ENCODE measurements at places on chromosomes 3 and 15.
A peak's percentile ranks its signal among the peaks of the same experiment; 100 is the strongest.

GRCh38 chr15:83973816-83974215, 261.8 kb upstream of the GOLGA6L4 start:
- DNase-seq: no peak

DNA sequence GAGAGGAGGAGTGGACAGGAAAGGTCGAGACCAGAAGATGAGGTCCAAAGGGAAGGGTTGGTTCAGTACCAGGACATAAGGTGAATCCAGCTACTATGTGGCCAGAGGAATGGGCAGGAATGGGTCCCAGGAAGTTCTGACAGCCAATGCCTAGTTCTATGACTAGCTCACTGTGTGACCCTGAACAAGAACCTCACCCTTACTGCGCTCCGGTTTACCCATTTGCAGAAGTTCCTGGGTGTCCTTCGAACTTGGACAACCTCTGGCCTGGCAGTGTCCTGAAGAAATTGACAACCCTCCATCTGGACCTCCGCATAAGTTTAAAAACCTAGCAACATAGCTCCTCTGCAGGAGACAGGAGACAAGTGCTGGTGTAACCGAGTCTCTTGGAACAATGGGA, 12.2 kb upstream of the PSTPIP1 start:
- DNase-seq: no peak

DNA sequence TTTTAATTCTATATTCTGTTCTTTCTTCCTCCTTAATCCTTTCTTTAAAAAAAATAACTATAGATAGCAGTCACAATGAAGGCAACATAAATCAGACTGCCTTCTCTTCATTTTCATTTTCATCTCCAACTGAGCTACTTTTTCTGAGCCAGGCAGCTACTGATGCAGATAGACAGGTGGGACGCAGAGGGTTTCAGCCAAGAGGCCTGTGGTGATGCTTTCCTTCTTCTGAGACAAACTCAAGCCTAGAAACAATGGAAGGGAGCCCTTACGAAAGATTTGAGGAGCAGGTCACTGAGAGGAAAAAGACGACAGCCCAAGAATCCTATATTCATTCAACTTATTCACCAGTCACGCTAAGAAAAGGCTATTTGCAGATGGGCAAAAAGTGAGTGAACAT, 220.0 kb upstream of the MLF1 start:
- no peak for DNase-seq

- DNase-seq: no peak
Observed at GRCh38 chr3:11774296-11774877, 72.3 kb downstream of the TAMM41 start.

DNA sequence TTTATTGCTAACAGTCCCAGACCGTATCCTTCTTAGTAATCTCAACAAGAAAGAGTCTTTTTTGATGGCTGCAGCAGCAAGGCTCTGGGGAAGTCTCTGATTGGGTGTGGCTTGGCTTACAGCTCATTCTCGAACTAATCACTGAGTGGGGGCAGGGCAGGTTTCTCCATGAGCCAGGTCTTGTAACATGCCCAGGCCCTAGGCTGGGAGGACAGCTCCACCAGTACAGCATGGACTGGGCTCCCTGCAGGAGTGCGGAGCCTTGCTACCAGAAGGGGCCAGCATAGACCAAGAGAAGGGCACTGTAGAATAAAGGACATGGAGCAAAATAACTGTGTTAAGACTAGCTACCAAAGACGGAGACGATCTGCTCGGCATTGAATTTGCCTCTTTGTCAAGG, 7.2 kb downstream of the CD276 start:
- no peak for DNase-seq

DNA sequence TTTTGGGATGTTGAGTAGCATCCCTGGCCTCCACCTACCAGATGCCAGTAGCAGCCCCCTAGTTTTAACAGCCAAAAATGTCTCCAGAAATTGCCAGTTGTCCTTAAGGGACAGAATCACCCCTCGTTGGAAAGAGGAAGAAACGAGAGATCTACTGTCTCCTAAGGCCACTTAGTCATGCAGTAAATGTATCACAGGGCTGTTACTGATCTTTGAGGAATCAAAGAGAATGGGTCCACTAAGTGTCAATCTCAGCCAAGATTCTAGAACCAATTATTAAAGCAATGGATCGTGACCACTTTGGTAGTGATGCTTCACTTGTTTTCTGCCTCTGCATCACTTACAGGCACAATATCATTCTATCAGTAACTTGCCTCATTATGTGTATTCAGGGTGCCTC, 26.4 kb downstream of the POLG start:
- no peak for DNase-seq

DNA sequence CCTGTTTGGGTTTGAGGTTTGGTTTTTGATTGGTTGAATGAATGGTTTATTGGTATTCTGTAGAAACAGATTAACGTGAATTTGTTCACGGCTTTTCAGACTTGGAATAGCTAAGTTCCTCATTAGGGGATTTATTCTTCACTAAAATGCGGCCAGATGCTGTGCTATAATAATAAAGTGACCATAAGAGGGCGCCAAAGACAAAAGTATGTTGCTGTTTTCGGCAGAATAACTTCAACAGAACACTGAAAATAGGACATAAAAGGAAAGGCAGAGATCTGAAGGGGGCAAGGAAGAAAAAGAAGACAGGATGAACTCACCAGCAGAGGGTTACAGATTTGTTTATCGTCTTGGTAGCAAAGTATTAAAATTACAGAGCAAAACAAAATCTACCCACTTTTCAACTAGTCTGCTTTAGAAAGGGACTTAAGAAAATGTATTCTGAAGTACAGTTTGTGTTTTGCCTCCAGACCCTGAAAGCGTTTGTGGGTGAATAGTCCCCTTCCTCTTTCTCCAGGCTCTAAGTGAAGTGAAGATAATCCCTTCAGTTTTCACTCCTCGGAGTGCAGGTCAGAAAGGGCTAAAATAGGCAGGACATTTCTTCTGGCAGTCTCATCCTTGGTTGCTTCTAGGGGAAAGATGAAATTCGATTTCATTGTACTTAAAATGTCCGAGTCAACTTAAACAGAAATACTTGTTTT, 147.6 kb downstream of the IL20RB start:
- peak; percentile 13 for DNase-seq

DNA sequence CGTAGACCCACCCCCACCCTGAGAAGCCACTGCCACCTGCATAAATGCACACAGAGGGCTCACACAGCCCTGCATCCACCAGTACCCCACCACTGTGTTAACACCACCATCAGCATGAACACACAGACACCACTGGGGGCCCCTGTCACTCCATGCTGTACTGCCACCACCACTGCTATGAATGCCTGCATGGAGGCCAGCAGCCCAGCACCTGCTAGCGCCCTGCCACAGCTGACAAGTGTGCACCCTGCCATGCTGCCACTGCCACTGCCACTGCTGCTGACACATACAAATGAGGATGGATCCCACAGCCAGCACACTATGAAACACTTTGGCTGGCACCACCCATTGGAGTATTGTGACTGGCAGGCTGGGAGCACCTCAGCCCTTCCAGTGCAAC, 361.0 kb downstream of the TAFA4 start:
- no peak for DNase-seq

- no peak for DNase-seq
Observed at GRCh38 chr3:88611826-88612326, 462.1 kb downstream of the C3orf38 start.

DNA sequence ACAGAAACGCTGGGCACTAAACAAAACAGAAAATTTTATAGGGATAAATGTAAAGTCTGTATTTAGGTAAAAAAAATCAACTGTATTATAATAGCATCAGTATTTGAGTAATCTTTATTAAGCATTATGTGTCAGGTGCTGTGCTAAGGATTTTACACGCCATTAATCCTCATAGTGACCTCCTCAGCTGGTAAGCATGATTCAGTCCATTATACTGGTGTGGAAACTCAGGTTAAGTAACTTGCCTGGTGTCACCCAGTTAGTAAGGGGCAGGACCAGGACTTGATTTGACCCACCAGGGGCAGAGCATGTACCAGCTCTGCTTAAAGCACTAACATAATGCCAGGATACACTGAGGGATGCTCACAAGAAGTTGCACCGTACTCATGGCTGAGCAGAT, 4.8 kb downstream of the MYO5C start:
- no peak for DNase-seq

GRCh38 chr3:152151216-152151876, 117.4 kb upstream of the MBNL1 start:
- no peak for DNase-seq

GRCh38 chr3:27669591-27669990, 52.5 kb downstream of the EOMES start:
- DNase-seq: no peak

GRCh38 chr3:62373714-62374333, 474 bp upstream of the FEZF2 start:
- DNase-seq: no peak

GRCh38 chr3:155747946-155748290, 3.0 kb upstream of the PLCH1 start:
- no peak for DNase-seq

- no peak for DNase-seq
Observed at GRCh38 chr3:126927846-126928245, 55.1 kb upstream of the PLXNA1 start.

- no peak for DNase-seq
Observed at GRCh38 chr3:47515864-47516319, 2.4 kb upstream of the ELP6 start.

DNA sequence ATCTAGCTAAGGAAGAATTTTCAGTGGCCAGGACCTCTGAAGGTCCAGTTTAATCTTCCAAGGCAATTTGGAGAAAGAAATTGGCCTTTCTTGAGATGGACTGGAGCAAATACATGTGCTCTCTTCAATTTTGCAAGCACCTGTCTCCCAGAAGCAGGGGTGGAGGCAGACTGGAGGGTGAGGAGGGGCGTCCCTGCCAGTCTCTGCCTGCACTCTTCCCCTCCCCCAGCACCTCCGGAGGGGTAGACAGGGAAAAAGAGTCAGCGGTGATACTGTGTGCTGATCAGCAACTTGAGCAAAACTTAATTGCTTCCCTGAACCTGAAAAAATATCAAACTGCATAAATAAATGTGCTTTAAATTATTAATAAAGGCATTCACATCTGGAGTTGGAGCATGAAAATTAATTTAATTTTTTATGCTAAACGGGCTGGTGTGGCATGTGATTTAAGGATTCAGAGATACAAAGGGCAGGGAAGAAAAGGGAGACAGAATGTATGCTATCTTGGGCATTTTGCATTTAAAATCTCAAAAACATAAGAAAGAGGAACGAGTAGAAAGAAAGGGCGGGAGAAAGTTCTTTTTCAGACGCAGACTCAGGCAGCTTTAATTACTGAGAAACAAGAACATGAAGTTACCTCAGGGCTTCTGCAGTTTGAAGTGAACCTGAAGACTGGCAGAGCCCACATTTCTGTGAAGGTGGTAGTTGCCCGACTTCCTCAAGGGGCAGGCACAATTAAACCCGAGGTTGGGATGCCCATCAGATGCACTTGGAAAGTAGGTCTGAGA, 319.7 kb downstream of the UACA start:
- no peak for DNase-seq

- DNase-seq: no peak
Observed at GRCh38 chr15:88040516-88040915, 216.0 kb downstream of the NTRK3 start.

DNA sequence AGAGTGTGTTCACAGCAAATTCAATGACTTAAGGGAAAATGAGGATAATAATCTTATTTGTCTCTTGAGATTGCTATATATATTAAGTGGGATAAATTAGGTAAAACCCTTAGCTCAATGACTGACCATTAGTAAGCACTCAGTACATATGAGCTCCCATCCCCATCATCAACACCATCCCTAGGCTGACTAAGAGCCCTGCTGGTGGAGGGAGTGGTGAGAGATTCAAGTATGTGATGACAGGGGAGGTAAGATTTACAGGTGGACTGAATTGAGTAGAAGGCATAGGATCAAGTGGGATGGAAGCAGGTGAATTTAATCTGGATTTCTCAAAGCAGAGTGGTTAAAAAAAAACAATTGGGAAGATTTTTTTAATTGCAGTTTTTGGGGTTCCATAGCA, 21.0 kb upstream of the LRRN1 start:
- no peak for DNase-seq

- no peak for DNase-seq
Observed at GRCh38 chr3:46693892-46694226, 380 bp upstream of the ALS2CL start.

DNA sequence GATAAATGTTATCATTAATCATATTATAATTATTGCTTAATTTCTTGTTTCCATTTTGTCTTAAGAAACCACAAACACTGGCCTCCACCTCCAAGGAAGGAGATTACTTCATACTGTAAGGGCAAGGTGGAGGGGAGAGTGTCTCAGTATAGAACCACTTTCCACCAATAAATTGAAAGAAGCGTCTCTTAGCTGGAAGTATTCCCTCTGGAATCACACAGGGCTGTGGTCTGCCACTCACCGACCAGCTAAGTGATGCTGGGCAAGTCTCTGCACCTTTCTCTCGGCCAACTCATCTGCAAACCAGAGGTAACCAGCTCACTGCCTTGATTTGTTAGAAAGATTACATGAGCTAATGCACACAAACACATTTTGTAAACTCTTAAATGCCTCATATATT, 63.1 kb downstream of the EIF4E3 start:
- no peak for DNase-seq

DNA sequence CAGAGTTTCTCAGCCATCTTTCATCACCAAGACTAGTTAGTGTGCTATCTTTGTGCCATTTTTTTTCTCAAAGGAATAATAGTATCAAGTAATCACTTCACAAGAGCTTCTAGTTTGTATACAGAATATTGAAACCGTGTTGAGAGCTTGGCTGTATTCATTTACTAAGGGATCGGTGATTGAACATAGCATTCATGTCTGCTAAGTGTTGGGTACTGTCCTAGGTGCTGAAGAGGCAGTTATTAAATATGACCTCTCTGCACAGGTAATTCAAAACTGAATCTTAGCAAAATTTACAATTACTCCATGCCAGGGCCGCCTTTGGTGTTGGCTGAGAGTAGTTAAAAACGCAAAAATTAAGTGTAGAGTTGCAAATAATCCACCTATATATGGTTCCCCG, 355.3 kb upstream of the RORA start:
- DNase-seq: no peak

GRCh38 chr3:115788921-115789470, 165.7 kb downstream of the GAP43 start:
- DNase-seq: no peak

DNA sequence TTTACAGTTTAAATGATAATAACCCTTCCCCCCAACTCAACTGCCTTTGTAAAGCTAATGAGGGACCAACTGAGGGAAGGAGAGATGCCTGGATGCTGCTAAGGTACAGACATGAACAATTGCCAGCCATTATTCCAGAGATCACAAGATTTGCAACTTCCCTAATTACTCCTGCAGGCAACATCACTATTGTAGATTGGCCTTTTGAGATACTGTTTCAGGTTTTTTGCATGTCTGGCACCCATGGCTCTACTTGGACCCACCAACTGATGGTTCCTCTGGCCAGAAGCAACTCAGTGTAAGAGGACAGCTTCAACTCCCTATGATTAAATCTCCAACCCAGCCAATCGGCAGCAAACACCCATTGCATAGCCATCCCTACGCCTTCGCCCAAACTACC, 478.7 kb downstream of the FHIT start:
- no peak for DNase-seq

DNA sequence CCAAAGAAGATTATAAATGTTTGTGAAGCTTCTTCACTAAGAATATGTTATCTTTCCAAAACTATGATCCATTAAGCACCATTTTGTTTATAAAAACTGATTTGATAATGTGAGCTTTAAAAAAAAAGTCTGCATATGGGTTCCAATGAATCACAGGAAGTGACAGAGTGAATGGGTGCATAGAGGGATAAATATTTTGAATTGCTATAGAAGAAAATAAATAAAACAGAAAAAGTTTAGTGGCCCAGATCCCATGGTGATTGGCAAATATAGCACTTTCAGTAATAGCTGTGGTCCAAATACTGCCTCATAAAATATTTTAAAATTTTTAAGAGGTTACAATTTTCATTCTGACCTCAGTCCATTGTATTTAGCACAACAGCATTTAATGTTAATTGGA, 19.2 kb downstream of the CPA3 start:
- DNase-seq: no peak
